ENCODE measurements at places on chromosomes 13 and 19.

- no peak for DNase-seq
Observed at GRCh38 chr19:1811942-1812425, at the start of gene ATP8B3. ATP8B3 (minus strand) TSS chr19:1812276; CDS start chr19:1811736, 540 bp downstream.

- no peak for DNase-seq
Observed at GRCh38 chr19:31334101-31334848, 15.0 kb downstream of the TSHZ3 start.

- DNase-seq, result no peak
Observed at GRCh38 chr19:43362745-43363144, 9.3 kb downstream of the CD177 start.

- no peak for DNase-seq
Observed at GRCh38 chr19:4327877-4328242, 10.8 kb downstream of the STAP2 start.
